ENCODE measurements at places on chromosomes 2 and 18.

GRCh38 chr2:174025271-174026121 lies 60.3 kb upstream of the SP3 start:
- no peak for DNase-seq

- no peak for DNase-seq
These were observed 33.6 kb downstream of the TRIB2 start for GRCh38 chr2:12750166-12750905.

DNA sequence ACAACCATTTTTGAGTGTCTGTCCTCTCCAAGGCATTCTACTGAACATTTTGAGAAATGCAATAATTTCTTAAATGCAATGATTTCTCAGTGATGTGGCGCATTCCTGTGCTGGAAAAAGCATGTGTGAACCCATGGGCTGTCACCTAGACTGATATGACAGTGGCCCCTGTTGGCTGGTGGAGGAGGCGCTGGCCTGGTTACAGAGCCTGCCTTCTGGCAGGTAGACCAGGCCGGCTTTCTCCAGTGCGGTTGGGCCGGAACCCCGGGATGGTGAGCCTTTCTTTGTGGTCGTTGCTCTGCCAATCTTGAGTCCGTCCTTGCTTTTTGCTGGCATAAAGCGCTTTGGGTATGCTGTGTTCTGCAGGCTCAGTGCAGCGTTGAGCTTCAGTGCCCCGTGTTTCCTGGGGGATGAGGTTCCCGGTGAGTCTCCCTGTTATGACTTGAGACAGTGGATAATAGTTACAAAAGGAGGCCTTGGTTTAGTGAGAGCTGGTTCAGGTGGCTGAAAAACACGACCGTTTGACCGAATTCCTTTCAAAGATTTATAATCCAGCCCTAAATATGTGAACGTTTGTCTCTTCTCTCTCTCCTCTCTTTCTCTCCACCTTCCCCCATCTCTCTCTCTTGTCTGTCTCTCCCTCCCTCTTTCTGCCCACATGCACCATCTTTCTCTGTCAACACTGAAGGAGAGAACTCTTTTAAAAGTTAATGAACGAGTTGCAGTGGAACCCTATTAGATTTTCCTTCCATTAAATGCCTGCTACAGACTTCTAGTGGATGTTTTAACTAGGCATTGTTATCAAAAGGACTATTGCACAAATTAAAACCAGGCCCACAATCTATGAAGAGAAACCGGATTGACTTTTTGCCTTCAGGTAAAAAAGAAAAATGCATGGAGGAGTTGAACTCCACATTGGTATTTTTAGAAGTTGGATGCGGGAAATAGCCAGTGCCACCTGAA lies 34.0 kb downstream of the TSHZ1 start:
- no peak for DNase-seq

DNA sequence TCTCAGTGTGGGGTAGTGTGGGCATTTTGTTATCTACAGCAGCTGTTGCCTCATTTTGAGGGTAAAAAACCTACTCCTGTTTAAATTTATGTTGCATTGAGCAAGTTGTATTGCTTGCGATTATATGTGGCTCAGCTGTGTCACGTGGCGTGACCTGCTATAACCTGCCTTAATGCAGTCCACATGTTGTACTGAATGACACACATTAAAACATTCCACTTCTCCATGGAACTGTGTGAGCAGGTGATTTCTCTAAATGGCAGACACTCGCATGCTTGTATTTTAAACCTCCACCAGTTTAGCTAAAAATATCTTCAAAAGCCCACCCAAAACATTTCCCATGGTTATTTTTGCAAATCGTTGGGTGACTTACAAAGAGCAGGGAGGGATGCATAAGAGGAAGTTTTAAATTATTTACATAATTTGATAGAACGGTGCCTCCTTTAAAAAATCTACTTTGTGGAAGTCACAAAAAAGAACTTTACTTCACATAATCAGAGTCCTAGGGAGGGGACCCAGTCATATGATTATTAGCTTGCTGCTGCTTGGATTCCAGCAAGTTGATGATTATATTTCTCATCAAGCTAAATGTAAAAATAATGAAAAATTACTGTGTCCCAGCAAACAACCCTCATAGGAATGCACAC lies 163.3 kb upstream of the ZEB2 start:
- DNase-seq: no peak

GRCh38 chr2:237869343-237870102 lies 10.1 kb downstream of the RAMP1 start:
- no peak for DNase-seq

DNA sequence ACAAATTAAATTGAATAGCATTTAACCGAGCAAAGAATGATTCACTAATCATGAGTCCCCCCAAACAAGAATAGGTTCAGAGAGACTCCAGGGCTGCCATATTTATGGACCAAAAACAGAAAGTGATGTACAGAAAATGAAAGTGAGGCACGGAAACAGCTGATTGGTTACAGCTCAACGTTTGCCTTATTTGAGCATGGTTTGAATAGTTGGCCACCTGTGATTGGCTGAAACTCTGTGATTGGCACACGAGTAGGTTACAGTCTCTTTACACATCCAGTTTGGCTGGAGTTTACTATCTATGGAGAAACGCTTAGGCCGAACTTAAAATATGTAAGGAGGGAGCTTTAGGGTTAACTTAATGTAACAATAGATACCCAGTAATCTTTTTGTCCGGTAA lies 27.0 kb upstream of the DPYSL5 start:
- no peak for DNase-seq

- no peak for DNase-seq
These were observed 82.5 kb downstream of the TMEM247 start for GRCh38 chr2:46561731-46562450.

DNA sequence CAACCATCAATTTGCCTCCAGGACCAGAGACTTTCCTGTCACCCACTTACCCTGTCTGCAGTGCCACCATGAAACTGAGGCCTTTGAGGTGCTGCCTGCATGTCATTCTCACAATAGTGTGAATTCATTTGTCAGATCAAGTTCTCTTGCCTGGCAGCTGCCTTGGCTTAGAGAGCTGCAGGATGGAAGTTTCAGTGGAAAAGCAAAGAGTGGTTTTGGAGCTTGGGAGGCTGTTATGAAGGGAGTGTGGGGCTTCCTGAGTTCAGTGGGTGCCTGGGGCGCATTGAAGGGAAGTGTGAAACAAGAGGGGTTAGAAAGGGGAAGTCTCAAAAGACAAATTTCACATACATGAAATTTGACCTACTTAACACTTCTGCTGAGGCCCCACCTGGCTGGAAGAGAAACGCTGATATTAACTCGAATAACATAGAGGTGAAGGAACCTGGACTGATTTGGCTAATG lies 7.9 kb upstream of the LBH start:
- no peak for DNase-seq

GRCh38 chr2:177038787-177039484 lies 173.7 kb upstream of the HNRNPA3 start:
- no peak for DNase-seq

- no peak for DNase-seq
These were observed 151.4 kb upstream of the NABP1 start for GRCh38 chr2:191526536-191526935.

- no peak for DNase-seq
These were observed 1.5 kb upstream of the WNT10A start for GRCh38 chr2:218878926-218879761.

GRCh38 chr2:11495844-11496681 lies 30.1 kb upstream of the E2F6 start:
- no peak for DNase-seq

DNA sequence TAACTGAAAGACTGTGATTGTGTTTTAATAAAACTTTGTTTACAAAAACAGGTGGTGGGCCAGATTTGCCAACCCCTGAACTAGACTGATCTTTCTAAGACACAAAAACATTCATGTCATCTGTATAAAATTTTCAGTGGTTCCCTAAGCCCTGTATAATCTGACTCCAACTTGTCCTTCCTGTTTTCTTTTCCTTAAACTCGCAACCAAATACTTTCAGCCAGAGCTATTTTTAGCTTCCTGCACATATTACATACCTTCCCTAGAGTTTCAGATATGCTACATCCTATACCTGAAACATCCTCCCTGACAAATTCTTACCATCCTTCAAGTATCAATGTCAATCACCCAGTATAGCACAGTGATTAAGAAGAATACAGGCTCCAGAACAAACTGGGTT lies 4.8 kb downstream of the GCFC2 start:
- DNase-seq: no peak

DNA sequence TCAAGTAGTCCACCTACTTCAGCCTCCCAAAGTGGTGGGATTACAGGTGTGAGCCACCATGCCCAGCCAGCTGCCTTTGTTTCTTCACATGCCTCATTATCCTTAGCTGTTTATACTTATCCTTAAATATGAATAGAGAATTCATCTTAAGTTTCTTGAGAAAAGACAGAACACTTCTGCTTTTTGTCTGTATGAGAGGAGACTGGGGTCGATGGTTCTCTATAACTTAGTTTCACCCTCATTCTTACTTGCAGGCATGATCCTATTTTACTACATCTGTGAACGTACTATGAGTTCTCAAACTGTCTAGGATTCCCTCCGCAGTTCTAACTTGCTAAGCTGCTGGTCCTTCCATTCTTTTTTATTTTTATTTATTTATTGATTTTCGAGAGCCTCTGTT lies 20.4 kb downstream of the PPM1B start:
- no peak for DNase-seq

GRCh38 chr2:241560883-241561474 lies 2.4 kb downstream of the BOK start:
- DNase-seq: no peak

GRCh38 chr18:31931886-31932240 lies 11.1 kb downstream of the TRAPPC8 start:
- DNase-seq: no peak

DNA sequence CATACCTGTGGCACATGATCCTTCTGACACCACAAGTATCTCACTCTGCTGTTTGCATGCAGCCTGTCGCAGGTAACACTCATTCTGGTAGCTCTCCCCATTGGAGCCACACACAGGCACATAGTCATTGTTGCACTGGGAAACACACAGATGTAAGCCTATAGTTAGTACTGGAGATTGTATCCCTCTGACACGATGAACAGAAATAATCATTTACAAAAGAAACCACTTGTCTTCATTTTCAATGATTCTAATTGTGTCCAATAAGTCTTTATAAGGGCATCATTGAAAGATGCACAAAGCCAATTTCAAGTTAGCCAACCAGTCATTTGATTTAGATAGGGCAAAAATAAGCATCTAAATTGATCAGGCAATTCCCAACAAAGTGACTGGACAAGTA lies 10.4 kb downstream of the TMEFF2 start:
- no peak for DNase-seq

- no peak for DNase-seq
These were observed 2.8 kb downstream of the CAPN10 start for GRCh38 chr2:240589375-240589774.

DNA sequence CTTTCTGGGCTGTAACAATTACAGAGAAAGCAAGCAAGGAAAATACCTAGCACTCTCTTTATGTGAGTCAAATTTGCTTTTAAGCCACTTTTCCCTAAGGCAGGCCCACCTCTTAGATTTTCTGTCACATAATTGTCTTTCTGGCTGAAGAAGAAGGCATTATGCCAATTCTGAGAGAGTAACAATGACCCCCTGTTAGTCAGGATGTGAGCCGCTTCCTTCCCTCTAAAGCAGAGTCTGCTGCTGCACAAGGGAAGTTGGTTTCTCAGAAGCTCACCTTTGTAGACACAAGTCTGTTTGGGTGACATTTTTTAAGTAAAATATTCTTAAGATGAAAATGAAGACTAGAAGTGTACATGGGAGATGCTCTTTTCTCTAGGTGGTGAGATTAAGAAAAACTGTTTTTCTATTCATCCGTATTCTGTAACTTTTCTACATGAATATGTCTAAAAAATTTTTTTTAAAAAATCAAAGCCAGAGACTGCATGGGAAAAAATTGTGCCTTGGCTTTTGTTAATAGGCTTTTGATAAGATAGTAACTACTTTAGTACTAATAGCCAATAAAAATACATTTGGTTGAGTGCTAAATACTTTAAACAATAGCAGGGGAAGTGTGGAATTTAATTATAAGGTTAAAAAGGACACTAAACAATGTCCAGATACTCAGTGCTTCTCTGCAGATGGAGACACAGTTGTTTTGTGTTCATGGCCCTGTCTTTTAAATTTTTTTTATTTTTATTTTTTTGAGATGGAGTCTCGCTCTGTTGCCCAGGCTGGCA lies 33.4 kb upstream of the VPS54 start:
- no peak for DNase-seq

GRCh38 chr2:229910832-229911412 lies 10.9 kb downstream of the TRIP12 start:
- DNase-seq: no peak

Data from activated CD4-positive, CD25-positive, alpha-beta regulatory T cell treated with anti-CD3 and anti-CD28 coated beads, Interleukin-2, amount 50 U/mL, for 16 hours (primary cell).